Kidney (tissue), 22 donors: ENCODE measurements at places on chromosomes 4 and X.

GRCh38 chr4:61666244-61666643 is 466.1 kb downstream of the ADGRL3 start:
- no peak for DNase-seq

- no peak for DNase-seq
Observed at GRCh38 chr4:176492646-176493302, 173.0 kb downstream of the SPCS3 start.

DNA sequence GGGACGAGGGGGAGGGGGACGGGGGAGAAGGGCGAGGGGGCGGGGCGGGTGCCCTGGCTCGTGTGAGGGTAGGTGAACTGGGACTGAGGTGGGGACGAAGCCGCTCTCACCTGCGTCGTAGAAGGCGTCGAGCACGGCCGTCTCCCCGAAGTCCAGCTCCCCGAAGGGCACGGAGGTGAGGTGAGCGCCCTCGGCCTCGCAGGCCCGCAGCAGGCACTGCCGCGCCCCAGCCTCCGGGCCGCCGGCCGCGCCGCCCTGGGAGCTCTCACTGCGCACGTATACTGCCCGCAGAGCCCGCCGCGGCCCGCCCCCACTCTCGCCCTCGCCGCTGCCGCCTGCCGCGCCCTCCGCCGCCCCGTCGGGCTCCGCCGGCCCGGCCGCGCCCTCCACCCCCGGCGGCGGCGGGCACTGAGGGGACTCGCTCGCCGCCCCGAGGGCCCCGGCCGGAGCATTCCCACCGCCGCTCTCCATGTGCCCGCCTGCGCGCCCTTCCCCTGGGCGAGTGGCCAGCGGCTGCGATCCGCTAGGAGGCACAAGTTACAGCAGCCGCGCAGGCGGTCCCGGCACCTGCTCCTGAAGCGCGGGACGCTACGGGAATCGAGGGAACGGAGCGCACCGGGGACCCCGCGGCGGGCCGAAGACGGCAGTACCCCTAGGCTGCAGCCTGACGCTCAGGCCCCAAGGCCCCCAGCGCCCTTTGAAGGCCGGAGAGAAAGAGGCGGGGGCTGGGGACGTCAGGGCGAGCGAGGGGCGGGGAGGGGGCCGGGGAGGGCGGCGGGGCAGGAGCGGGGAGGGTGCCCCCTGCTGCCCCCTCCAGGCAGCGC is at the start of gene MAP3K15:
Gene MAP3K15, minus strand, starts transcription at position 718 of the 824 bp plus-strand sequence. Its CDS starts 247 bp downstream, at position 471.
- DNase-seq, result peak; percentile 70

GRCh38 chr4:19531906-19532848 is 719.5 kb upstream of the SLIT2 start:
- peak; percentile 33 for DNase-seq

GRCh38 chr4:66571145-66571695 is 900.9 kb upstream of the EPHA5 start:
- DNase-seq, result no peak

DNA sequence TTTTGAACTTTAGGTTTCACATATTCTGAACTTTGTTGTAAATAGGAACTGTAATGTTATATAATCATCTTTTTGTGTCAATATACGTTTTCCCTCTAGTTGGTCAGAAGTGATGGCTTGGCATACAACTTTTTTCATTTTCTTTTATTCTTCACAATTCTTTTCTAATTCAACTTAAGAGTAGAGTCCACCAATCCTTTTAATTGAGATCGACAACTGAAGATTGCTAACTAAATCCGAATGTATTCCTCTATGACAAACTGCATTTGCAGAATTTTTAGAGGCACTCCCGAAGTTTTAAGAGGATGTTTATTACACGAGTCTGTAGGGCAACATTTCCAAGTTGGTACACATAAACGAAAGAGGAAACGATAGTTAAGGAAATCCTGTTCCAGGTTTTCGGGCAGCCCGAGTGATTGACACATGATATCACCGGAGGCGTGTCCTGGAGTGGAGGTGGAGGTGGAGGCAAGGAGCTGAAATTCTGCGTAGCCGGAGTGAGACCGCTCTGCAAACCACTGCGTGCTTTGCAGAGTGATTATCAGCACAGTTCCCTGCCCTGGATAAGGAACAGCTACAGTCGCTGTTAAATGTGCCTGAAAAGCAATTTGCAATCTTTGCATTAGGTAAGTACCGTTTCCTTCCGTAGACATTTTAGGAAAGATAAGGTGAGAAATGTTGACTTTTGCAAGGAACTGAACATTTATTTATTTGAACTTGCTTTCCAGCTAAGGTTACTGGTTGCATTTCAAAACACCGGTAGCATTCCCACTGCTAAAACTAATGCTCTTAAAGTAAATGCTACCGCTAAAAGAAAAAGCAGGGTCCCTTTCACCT is at the start of gene SPRY1:
Gene SPRY1, plus strand, starts transcription at position 489 of the 837 bp plus-strand sequence. CDS start 4,797 bp downstream, outside the sequence.
- DNase-seq, result peak; percentile 93

GRCh38 chr4:113825272-113825671 is 63.7 kb upstream of the CAMK2D start:
- no peak for DNase-seq

- DNase-seq, result no peak
Observed at GRCh38 chrX:44922980-44923379, 50.0 kb downstream of the KDM6A start.

- DNase-seq, result no peak
Observed at GRCh38 chr4:47289805-47290204, 173.7 kb downstream of the COMMD8 start.

GRCh38 chr4:80255329-80256095 is 11.0 kb upstream of the FGF5 start:
- DNase-seq, result no peak

DNA sequence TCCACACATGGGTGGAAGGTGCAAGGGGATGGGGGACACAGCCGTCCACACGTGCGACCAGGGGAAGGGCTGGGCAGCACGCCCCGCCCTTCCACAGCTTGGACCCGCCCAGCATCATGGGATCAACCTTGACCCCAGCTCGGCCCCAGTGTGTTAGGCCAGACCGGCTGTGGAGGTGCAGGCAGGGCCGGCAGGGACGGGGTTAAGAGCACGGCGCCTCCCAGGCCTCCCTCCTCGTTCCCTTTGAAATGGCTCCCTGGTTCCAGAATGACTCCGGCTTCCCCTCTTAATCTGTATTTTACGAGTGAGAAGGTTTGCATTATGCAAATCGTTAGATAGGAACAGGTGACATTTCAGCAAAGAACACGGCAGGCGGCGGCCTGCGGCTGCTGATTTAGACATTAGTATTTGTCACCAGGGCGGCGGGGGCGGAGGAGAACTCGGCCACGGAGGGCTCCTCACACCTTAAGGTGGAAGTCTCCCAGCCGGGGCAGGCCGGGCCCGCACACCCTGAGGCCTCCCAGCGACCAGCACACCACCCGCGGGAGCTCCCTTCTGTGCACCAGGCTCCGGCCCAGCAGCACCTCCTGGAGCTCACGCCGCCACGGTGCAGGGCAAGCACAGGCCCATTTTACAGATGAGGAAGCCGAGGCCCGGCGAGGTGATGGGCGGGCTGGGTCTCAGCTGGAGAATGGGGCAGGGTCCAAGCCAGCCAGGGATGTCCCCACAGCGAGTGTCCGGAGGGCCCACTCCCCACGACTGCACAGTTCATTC is 116.1 kb downstream of the FAM53A start:
- no peak for DNase-seq

- no peak for DNase-seq
Observed at GRCh38 chr4:94673961-94674360, 83.8 kb upstream of the BMPR1B start.

DNA sequence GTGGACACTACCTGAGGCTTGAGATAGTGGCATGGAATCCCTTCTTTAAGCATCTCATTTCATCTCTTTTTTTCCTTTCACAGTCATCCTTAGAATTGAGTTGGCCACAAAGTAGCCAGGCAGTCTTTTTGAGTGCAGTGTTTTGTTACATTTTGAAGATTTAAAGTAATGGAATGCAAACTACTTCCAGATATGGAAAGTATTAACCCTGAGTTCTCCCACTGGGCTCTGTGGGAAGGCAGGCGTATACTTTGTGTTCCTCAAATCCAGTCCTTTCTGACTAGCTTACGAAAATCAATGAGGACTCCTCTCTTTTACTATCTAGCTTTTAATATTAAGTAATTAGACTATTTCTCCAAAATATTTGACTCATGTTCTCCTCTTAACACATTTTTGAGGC is 29.9 kb downstream of the PCDH10 start:
- no peak for DNase-seq

DNA sequence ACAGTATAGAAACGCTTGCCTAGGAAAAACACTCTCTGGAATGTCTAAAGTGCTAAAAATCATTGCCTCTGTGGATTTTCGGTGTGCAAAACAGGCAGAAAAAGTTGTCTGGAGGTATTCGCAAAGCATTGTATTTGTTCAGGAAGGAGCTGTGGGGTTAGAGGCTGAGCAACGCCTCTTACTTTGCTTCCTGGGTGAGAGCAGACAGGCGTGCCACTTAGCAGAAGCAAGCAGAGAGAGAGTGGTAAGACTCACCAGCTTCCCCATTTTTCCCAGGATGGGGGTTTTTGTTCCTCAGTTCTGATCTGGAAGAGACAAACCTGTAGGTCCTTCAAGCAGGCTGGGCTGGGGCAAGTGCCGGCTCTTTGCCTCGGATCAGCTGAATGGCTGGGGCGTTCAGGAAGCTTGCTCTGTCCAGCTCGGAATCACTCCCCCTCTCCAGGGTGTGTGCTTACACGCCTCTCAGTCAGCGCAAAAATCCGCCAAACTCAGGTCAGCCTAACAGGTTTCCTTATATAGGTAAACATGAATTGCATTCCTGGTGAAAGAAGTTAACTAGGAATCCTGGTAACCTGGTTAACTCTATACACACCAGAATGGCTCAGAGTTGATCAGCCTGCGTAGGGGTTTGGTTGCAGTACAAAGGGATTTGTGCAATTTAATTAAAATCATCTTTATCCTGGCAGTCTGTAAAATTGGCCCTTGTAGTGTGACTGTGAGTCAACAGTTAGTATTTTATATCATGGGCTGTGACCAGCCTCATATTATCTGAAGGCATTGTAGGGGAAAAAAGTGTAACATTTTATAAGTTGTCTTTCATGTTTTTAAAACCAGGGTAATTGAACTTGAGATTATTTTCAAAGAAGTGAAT is 213.1 kb upstream of the MID1 start:
- DNase-seq, result peak; percentile 58

GRCh38 chrX:148203531-148203930 is 222.4 kb downstream of the FMR1NB start:
- DNase-seq, result no peak

DNA sequence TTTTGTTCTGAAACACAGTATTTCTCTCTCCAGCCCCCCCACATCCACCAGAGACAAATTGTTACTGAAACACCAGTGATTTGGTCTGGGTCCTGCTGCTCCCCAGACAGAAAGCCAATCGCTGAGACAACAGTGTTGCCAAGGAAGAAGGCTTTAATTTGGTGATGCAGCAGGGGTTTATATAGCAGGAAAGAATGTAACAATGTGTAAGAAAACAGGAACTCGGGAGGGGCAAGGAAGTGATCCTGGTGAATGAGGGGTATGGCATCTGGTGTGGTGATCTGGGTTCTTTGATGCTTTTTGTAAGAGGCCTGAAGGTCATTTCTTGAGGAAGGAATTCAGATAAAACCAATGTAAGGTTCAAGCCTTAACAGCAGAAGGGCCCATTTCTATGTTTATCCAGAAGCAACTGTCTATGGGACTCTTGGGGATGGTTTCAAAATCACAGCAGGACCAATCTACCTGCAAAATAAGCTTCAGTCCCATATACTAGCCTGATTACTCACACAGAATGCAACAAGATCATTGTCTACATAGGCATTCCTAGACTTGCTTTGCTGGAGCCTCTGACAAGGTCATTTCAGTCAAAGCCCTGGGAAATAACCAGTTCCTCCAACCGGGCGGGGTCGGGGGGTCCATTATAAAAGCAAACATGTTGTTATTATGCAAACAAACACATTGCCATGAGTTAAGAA is 445.2 kb upstream of the ZFP42 start:
- DNase-seq, result no peak

- DNase-seq, result no peak
Observed at GRCh38 chrX:137748827-137749226, 182.9 kb downstream of the ZIC3 start.

DNA sequence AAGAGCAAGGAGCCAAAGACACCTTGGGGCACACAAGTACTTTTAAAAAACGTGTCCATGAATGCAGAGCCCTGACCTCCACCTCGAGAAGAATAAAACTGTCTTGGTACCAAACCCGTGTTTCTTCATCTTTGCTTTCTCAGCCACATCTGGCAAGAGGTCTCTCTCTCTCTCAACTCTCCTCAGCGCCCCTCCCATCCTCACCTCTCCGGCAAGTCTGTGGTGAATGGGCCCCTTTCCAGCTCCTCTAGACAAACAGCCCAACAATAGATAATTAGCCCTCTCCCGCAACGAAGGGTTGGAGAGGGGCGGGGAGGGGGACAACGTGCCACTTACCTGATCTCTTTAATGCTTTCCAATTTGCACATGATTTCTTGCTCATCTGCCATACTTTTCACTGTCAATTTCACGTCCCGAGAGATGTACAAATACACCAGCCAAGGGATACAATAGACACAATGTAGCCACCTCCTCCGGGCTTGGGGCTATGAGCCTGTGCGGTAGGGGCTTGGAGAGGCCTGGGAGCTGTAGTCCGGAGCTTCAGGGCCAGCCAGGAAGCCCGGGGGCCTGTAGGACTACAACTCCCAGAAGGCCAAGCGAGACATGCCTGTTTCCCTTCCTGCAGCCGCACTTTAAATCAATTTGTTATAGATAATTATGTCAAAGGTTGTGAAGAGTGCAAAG is at the start of gene ZC4H2:
Gene ZC4H2, minus strand, starts transcription at position 462 of the 684 bp plus-strand sequence. Its CDS starts 73 bp downstream, at position 389.
- DNase-seq, result peak; percentile 82

- no peak for DNase-seq
Observed at GRCh38 chr4:145189981-145190380, 9.6 kb upstream of the OTUD4 start.

DNA sequence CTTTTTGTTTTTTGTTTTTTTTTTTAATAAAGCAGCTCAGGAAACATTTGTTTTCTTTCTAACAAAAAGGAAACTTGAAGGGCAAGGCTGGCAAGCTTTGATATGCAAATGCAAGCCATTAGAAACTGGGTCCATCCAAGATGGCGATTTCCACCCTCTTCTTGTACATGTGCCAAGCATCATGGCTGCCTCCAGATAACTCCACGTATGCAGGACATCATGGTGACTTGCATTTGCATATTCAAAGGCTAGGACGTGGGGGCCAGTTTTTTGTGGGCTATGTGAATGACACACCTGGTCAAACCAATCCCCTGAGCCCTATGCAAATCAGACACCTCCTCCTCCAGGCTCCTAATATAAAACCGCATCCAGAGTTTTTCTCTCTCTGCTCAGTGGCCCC is 692.6 kb downstream of the FAM133A start:
- DNase-seq, result no peak

DNA sequence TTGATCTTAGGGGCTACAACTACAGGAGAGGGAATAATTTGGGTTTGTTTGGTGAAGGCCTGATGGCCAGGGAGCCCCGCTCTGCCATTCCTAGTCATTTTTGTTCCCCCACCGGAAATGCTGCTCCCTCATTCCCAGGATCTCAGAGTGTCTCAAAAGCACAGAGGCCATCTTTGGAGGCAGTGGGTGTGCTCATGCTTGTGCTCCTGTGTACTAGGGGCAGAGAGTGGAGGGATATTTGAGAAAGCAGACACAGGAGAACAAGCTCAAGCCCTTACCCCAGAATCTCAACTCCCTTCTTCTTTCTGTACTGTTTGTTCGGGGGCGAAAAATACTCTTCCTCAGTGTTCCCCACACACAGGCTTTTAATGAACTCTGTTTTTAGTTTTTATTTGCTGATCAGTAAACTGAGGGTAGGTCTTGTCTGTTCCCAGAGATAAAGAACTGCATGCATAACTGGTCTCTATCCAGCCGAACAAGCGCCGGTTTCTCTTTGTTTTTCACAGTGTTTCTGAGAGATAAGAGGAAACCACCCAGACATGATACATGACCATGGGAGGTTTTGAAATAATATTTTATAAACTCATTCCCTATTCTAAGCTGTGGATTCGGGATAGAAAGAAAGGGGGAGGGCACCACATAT is 32.9 kb upstream of the XK start:
- DNase-seq, result no peak
